ENCODE measurements at places on chromosomes 3 and 15.

- no peak for DNase-seq
Observed at GRCh38 chr3:111415018-111415417, 127.0 kb upstream of the CD96 start.

GRCh38 chr3:115630850-115631249 is 7.5 kb downstream of the GAP43 start:
- no peak for DNase-seq

DNA sequence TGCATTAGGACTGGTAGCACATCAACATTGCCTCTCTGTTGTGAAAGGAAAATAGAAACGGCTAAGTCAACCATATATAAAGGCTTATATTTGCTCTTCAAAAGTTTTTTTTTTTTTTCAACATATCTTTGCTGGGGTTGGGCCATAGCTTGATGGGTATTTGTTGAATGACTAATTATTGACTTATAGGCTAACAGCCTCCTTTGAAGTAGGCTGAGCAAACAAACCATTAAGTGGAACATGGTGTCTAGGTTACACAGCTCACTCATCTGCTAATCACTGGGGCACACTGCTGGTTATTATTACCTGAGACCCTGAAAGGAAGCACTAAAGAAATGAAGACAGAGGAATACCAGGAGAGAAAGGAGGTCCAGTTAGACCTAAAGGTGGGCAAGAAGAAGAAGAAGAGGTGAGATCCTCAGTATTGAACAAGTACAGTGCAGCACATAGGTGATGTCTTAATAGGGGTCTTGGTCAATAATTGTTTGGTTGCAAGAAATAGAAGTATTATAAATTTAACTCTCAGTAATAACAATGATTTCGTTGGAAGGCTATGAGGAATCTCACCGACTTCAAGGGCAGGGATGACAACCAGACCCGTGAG is 139.4 kb downstream of the RPLP1 start:
- DNase-seq = no peak

- DNase-seq = no peak
Observed at GRCh38 chr15:66685638-66686150, 16.3 kb upstream of the SMAD6 start.

DNA sequence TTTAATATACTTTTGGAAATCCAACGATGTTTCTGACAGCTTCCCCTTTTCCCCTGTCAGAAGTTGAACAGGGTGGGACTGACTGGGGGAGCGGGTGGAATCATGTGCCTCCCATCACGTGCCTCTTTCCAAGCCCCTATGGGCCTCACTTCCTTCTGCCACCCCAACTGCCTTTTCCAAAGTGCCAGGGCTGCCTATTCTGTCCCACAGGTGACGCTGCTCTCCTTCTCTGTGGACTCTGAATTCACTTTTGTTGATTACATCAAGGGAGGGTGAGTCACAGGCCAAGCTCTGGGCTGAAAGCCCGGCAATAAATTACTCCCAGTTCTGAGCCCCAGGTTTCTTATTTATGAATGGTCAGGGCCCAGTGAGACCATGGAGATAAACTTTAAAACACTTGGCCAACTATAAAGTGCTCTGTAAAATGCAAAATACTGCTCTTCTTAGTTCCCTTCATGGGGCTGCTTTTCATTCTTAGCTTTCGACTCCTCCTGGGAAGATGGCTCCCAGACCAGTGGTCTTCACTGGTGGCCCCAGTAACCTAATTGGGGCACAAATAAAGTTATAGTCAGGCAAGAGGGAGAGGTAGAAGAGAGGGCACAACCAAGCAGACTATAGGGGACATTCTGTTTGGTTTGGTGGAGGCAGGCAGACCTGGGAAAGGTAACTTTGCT is 12.3 kb downstream of the CPNE9 start:
- DNase-seq = peak; percentile 49

- no peak for DNase-seq
Observed at GRCh38 chr3:159196359-159196758, 394.5 kb downstream of the MFSD1 start.

- no peak for DNase-seq
Observed at GRCh38 chr3:27454461-27454860, 29.7 kb downstream of the SLC4A7 start.

GRCh38 chr3:157175691-157176507 is 16.0 kb upstream of the CCNL1 start:
- peak; percentile 35 for DNase-seq

- DNase-seq = no peak
Observed at GRCh38 chr3:149080699-149081091, 5.6 kb downstream of the HLTF start.

DNA sequence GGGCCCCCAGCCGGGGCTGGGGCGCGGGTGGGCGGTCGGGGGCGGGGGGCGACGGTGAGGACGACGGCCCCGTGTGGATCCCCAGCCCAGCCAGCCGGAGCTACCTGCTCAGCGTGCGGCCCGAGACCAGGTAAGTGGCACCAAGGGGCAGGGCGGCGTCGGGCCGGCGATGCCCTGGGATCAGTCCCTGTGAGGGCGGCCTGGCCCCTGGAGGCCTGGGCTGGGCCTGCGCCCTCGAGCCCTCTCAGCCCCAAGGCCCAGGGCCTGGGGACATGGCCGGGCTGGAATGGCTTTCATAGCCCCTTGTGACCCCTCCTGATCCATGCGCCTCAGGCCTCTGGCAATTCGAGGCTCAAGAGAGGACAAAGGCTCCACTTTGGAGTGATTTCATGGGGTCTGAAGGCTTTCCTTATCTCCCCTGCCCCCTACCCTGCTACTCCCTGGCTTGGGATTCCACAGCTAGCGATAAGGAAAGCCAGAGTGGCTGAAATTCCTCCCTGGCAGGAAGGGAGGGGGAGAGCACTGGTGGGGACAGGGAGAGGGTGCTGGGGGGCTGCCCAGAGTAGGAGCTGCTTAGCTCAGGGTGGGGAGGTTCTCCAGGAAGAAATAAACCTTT is 418 bp downstream of the ALPK3 start:
- no peak for DNase-seq

GRCh38 chr3:184911570-184911969 is 99.6 kb downstream of the VPS8 start:
- no peak for DNase-seq

DNA sequence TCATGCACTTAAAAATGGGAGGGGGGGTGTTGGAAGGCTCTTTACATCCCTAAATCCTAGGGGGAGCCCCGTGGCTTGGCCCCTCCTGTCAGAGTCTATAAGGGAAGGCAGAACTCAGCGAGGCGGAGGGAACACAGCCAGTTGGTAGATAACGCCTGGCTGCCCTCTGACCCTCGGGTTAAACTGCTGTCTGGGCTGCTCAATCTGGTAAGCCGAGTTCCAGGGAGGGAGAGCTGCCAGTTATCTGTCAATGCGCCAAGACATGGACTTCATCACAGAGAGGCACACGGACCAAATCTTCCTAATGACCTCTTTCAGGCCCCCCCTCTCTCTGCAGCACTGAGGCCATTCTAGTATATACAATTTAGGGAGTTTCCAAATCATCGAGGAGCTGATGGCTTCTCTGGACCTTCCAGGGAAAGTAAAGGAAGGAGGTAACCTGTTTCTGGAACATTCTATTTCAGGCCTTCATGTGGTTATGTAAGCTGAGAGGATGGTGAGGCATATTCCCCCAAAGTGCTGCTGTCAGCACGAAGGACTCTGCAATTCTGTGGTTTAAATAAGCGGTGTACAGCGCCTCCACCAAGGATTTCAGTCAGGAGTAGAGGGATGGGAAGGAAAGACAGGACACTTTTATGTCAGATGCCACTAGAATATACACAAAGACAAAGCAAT is 349.0 kb downstream of the MCTP2 start:
- no peak for DNase-seq

DNA sequence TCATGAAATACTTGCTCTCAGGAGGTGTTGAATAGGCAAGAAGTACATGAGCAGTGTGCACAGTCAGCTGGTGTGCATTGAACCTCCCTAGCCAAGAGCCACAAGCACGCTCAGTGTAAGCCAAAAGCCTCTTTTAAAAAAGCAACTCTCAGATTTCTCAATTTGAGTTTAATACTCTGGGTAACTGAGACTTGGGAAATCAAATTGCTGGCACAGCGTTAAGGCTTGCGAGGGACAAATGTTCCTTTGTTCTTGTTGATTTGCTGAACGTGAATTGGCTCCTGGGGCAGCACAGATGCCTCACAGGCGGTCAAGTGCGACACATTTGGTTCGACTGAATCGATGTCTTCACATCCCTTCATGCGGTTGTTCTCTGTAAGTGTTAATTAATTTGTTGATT is at the start of gene FAM240A:
Gene FAM240A (plus strand): TSS at position 202 of the 400 bp plus-strand sequence. CDS start 159 bp downstream, at position 361.
- no peak for DNase-seq

DNA sequence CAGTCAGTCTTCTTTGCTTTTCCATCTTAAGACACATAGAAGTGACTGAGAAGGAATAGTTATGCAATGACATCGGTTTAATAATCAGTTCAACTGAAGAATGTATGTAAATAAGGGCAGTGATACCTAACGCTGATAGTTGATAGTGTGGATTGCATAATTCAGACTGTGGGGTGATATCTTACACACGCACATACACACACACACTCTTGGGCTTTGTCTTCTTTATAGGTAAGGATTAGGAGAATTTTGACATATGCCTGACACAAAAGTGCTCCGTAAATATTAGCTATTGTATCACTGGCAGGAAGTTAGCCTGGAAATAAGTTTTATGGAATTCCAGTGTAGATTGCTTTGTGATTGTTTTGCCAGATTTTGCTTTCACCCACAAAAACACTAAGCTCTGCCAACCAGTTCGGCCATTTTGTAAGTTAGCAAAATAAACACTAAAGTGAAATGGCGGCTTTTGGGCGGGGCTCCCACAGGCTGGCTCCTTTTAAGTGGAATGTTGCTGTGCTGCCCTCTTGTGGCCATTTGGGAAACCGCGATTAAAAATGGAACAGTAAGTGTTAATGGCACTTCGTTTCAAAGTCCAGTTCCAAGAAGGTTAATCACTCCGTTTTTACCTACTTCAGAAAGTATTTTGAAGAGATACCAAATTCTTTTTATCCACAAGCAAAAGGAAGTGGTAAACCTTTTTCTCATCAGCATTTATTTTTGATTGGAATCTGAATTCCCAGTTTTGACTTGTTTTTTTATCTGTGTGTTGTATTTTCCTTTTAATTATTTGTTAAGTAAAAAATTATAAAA is 17.7 kb downstream of the CHD2 start:
- peak; percentile 96 for DNase-seq

GRCh38 chr3:38555926-38556325 is 59.8 kb downstream of the EXOG start:
- DNase-seq = no peak

DNA sequence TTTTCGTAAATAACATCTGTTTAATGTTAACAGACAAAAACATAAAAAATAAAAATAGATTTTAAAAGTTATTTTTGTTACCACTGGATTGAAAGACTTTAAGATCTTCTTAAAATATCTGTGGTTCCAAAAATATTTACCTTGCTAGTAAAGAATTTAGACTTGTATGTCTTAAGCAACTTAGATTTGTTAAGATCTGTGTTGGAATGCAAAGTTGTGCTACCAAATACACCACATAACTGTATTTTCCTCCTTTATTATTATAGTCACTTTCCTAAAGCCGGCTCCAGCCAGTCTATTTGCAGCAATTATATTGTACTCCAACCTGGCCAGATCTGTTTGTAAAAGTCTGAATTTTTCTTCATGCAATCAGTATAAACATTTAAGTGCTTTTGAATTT is 63.7 kb downstream of the SPRED1 start:
- DNase-seq = no peak

- DNase-seq = peak; percentile 2
Observed at GRCh38 chr3:58584690-58585004, 7.5 kb upstream of the FAM107A start.

DNA sequence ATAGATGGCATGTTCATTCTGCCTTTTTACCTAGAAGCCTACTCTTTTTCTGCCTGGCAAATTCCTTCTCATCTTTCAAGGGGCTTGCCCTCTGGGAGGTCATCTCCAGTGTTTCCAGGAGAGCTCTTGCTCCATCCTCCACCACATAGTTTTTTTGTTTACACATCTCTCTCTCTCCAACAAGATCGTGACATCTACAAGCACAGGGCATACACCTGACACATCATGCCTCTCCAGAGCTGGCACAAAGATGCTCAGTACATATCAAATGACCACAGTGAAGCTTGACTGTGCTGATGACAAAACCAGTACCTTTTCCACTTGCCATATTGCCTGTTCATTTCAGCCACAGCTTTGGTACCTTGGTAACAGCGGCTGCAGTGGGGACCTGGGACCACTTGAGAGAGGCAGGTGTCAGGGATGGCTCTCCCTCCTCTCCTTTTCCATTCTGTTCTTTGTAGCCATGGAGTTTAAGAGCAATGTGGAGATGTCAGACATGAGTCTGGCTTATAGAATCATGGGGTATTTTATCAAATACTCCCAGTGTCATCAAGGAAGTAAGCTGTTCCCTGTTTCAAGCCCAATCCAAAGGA is 15.4 kb downstream of the ALPK3 start:
- DNase-seq = no peak

GRCh38 chr15:65286069-65286703 is 497 bp downstream of the PARP16 start:
- DNase-seq = no peak

GRCh38 chr3:73228000-73228399 is 166.5 kb downstream of the EBLN2 start:
- no peak for DNase-seq

GRCh38 chr3:112138219-112138969 is 5.3 kb upstream of the GCSAM start:
- DNase-seq = no peak

DNA sequence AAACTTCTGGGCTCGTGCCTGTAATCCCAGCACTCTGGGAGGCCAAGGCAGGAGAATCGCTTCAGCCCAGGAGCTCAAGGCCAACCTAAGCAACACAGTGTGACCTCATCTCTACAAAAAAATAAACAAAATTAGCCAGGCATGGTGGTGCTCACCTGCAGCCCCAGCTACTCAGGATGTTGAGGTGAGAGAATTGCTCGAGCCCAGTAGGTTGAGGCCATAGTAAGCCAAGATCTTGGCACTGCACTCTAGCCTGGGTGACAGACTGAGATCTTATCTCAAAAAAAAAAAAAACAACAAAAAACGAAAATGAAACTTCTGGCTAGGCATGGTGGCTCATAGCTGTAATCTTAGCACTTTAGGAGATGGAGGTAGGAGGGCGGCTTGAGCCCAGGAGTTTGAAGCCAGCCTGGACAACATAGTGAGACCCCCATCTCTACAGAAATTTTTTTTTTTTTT is 53.7 kb downstream of the PIK3CB start:
- DNase-seq = peak; percentile 32

DNA sequence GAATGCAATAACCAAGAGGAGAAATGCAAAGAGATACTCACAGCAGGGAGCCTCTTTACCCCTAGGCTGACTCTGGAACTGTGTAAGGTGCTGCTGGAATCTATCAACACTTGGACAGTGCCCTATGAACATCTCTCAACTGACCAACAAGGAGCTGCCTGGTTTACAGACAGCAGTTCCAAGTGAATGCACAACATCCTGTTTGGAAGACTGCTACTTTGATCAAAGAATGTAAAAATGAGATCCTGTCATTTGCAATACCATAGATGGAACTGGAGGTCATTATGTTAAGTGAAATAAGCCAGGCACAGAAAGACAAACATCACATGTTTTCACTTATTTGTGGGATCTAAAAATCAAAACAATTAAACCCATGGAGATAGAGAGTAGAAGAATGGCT is 136.3 kb downstream of the IMPG2 start:
- no peak for DNase-seq

All from activated CD4-positive, alpha-beta T cell treated with anti-CD3 and anti-CD28 coated beads, Interleukin-2, amount 50 U/mL, for 48 hours (primary cell).